ENCODE measurements at places on chromosomes 1 and 21. TPM values are rescaled to one million over a fixed set of nuclear protein-coding genes. Genes with fewer than 3 reads are reported as not detected.

Gene VANGL2
- 0.07 TPM for total RNA-seq

Gene ADAMTS5
- total RNA-seq = not detected

Gene RAB3B
- total RNA-seq = 0.13 TPM

Gene PATJ
- total RNA-seq = 10.3 TPM

Gene ARPC5
- 146 TPM for total RNA-seq

Gene RGS4
- not detected for total RNA-seq

Gene SH3BGR
- total RNA-seq = 5.8 TPM

Gene RAP1GAP
- 0.50 TPM for total RNA-seq

Gene MAP3K7CL
- 4.2 TPM for total RNA-seq

GRCh38 chr1:107541412-107541811 is 400.6 kb downstream of the NTNG1 start:
- H3K36me3 ChIP-seq = no peaks in the 10 kb centered on the region
- no peak for DNase-seq
- H3K4me3 ChIP-seq = no peak overlapping the region
- H3K27me3 ChIP-seq = no peaks in the 10 kb centered on the region
- no peaks in the 10 kb centered on the region for H3K4me1 ChIP-seq

GRCh38 chr1:5709461-5709975 is 282.7 kb downstream of the NPHP4 start:
- no peak overlapping the region for H3K4me3 ChIP-seq
- no peaks in the 10 kb centered on the region for H3K27me3 ChIP-seq
- DNase-seq = no peak
- no peak overlapping the region for H3K27ac ChIP-seq

DNA sequence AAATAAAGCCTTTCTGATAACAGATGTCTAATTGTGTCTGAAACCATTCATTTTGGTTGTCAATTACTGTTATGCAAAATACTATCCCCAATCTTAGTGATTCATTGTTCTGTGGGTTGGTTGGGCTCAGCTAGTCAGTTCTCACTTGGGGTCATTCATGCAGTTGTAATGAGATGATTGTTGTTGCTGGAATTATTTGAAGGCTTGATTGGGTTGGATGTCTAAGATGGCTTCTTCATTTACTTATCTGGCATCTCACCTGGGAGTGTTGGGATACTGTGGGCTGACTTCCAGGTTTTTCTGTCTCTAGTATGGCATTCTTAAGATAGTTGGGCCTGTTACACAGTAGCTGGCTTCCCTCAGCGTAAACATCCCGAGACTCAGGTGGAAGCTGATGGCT is 217.8 kb upstream of the B3GALT2 start:
- no peak overlapping the region for H3K27ac ChIP-seq
- DNase-seq = no peak
- peaks cover 10% of the 10 kb centered on the region for H3K4me1 ChIP-seq
- H3K27me3 ChIP-seq = no peaks in the 10 kb centered on the region

- H3K36me3 ChIP-seq = no peaks in the 10 kb centered on the region
- H3K4me1 ChIP-seq = peaks cover 18% of the 10 kb centered on the region
- H3K4me3 ChIP-seq = peak within 1 kb of the TSS; percentile 92
- peak within 1 kb of the TSS; percentile 61 for H3K27ac ChIP-seq
Measured at GRCh38 chr1:151146412-151147131, at the start of gene SEMA6C. SEMA6C (minus strand) TSS chr1:151146631; CDS start chr1:151142621, 4,010 bp downstream.

GRCh38 chr1:207620543-207620893 is 24.4 kb upstream of the CR1L start:
- H3K4me1 ChIP-seq = no peaks in the 10 kb centered on the region
- H3K4me3 ChIP-seq = no peak overlapping the region
- no peaks in the 10 kb centered on the region for H3K27me3 ChIP-seq

GRCh38 chr1:225280563-225280962 is 147.3 kb downstream of the LBR start:
- no peak for DNase-seq
- no peak overlapping the region for H3K4me3 ChIP-seq
- no peaks in the 10 kb centered on the region for H3K4me1 ChIP-seq
- H3K36me3 ChIP-seq = no peaks in the 10 kb centered on the region
- no peak overlapping the region for H3K27ac ChIP-seq
- no peaks in the 10 kb centered on the region for H3K27me3 ChIP-seq

GRCh38 chr1:244163861-244164510 is 112.9 kb downstream of the ZBTB18 start:
- H3K36me3 ChIP-seq = no peaks in the 10 kb centered on the region
- H3K4me3 ChIP-seq = no peak overlapping the region
- no peak for DNase-seq

- DNase-seq = no peak
- no peak overlapping the region for H3K4me3 ChIP-seq
- no peak overlapping the region for H3K27ac ChIP-seq
Measured at GRCh38 chr1:83996191-83996590, 2.7 kb downstream of the TTLL7 start.

DNA sequence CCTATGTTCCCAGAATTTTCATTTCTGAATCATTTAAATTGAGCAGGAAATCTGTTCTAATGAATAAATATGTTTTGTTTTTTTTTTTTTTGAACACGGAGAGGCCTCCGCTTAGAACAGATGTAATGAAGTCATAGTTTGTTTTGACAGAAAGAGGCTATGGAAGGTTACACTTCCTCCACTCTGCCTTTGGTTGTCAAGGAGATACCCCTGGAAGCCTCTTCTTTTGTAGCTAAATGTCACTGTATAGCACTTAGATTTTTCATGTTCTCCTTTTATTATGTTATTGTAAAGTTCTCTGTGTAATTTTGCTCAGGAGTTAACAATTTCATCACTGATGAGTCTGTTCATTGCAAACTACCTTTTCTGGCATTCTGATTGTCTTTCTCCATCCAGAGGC is 22.7 kb upstream of the GNG12 start:
- no peaks in the 10 kb centered on the region for H3K4me1 ChIP-seq
- DNase-seq = no peak
- H3K27ac ChIP-seq = no peak overlapping the region
- H3K27me3 ChIP-seq = no peaks in the 10 kb centered on the region
- H3K4me3 ChIP-seq = no peak overlapping the region

- peaks cover 19% of the 10 kb centered on the region for H3K27me3 ChIP-seq
- DNase-seq = no peak
Measured at GRCh38 chr1:47725000-47725473, 272.1 kb downstream of the TRABD2B start.

- H3K36me3 ChIP-seq = no peaks in the 10 kb centered on the region
- H3K4me3 ChIP-seq = no peak overlapping the region
- H3K27me3 ChIP-seq = no peaks in the 10 kb centered on the region
- no peak overlapping the region for H3K27ac ChIP-seq
- H3K4me1 ChIP-seq = peaks cover 19% of the 10 kb centered on the region
Measured at GRCh38 chr1:51621161-51621560, 4.3 kb downstream of the OSBPL9 start.

- H3K27ac ChIP-seq = no peak overlapping the region
- no peak overlapping the region for H3K4me3 ChIP-seq
- no peaks in the 10 kb centered on the region for H3K4me1 ChIP-seq
- H3K36me3 ChIP-seq = no peaks in the 10 kb centered on the region
- no peaks in the 10 kb centered on the region for H3K27me3 ChIP-seq
Measured at GRCh38 chr1:176566004-176566975, 103.3 kb downstream of the PAPPA2 start.

- DNase-seq = no peak
- H3K27me3 ChIP-seq = no peaks in the 10 kb centered on the region
- H3K4me1 ChIP-seq = no peaks in the 10 kb centered on the region
Measured at GRCh38 chr1:48645883-48646282, 130.8 kb downstream of the BEND5 start.

GRCh38 chr1:53620061-53620855 is 118.7 kb downstream of the GLIS1 start:
- no peak for DNase-seq
- H3K4me1 ChIP-seq = no peaks in the 10 kb centered on the region
- no peaks in the 10 kb centered on the region for H3K27me3 ChIP-seq
- H3K27ac ChIP-seq = no peak overlapping the region

GRCh38 chr1:187862506-187862905 is 1033.8 kb downstream of the PLA2G4A start:
- no peak overlapping the region for H3K27ac ChIP-seq
- H3K27me3 ChIP-seq = no peaks in the 10 kb centered on the region
- H3K36me3 ChIP-seq = no peaks in the 10 kb centered on the region

GRCh38 chr1:17028662-17029188 is 17.0 kb upstream of the ATP13A2 start:
- DNase-seq = no peak
- no peaks in the 10 kb centered on the region for H3K27me3 ChIP-seq
- H3K4me3 ChIP-seq = no peak overlapping the region
- peaks cover 54% of the 10 kb centered on the region for H3K36me3 ChIP-seq
- H3K27ac ChIP-seq = no peak overlapping the region
- no peaks in the 10 kb centered on the region for H3K4me1 ChIP-seq

DNA sequence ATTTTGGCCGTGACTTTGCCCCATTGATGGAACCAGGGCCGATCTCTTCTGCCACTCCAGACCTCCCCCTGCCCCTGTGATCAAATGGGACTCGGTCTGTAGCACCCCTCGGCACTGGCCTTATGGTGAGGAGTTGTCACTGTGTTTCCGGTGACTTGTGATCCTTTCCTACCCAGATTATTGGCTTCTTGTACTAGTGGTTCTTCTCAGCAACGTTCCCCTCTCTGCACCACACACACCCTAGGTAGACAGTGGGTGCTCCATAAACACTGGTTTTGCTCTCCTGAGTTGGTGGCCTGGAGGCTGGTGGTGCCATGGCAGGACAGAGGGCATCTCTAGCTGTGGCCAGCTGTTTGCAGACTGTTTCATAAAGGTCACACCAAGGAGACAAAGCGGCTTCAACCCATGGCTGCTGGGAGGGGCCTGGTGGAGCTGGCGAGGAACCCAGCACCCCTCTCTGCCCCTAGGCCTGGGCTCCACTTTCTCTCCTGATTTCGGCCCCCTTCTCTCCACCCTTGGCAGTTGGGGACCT is 50.7 kb downstream of the DHRS3 start:
- H3K4me3 ChIP-seq = no peak overlapping the region
- H3K36me3 ChIP-seq = peaks cover 8% of the 10 kb centered on the region
- H3K4me1 ChIP-seq = no peaks in the 10 kb centered on the region

GRCh38 chr21:14554948-14555347 is 8.8 kb upstream of the SAMSN1 start:
- no peaks in the 10 kb centered on the region for H3K36me3 ChIP-seq
- no peaks in the 10 kb centered on the region for H3K27me3 ChIP-seq

DNA sequence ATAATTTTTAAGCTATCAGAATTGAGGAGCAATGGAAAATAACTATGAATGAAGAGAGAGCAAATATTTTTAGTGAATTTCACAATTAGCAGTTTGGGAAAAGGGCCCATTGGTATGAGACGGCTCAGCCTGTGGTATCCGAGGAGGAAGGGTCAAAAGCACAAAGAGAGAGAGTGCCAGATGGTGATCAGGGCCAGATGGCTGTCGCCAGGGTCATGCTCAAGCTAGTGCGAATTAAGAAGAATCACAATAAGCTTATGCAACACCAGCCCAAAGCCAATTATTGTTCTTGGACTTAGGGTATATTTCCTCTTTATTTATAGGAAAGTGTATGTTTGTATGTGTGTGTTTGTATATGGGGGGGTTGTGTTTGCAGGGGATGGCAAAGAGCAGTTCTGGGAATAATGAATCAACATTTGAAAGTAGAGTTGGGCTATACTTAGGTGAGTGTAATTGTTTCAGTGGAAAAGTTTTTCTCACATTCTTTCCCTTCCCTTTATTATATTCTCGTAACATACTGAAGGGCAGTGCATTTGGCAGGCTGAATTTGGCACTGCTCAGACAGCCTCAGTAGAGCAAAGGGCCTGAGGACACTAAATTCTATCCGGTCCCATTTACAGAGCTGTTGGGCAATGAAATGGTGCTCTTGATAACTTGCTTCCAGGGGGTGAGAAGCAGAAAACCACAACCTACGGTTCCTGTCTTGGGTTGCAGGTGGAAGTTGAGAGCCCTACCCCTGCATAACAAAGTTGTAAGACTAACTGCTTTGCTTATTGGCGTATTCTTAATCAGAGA is 19.5 kb upstream of the DDR2 start:
- no peak overlapping the region for H3K27ac ChIP-seq
- no peaks in the 10 kb centered on the region for H3K4me1 ChIP-seq
- no peak for DNase-seq
- no peaks in the 10 kb centered on the region for H3K27me3 ChIP-seq

- no peaks in the 10 kb centered on the region for H3K4me1 ChIP-seq
- no peak overlapping the region for H3K27ac ChIP-seq
- H3K27me3 ChIP-seq = no peaks in the 10 kb centered on the region
- no peak overlapping the region for H3K4me3 ChIP-seq
- no peaks in the 10 kb centered on the region for H3K36me3 ChIP-seq
- DNase-seq = no peak
Measured at GRCh38 chr1:76492752-76493430, 374.4 kb upstream of the ST6GALNAC5 start.

GRCh38 chr1:222557148-222557547 is 9.2 kb upstream of the HHIPL2 start:
- no peak overlapping the region for H3K4me3 ChIP-seq
- H3K27me3 ChIP-seq = no peaks in the 10 kb centered on the region
- no peak overlapping the region for H3K27ac ChIP-seq
- no peak for DNase-seq

DNA sequence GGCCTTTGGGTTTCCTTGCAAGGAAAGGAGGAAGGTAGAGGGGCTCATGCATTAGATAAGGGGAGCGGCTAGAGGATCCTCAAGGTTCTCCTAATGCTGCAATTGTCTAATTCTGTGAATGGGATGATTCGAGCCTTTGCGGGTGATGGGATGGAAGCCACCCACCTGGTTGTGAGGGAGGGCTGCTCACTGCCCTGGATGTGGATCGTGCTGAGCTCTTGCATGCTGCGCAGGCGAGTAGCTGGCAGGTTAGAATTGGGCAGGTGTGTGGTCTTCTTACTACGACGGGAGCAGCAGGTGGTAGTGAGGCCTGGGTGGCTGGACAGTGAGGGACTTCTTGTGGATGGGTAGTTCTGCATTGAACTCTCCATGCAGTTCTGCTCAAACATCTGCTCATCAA is 21.2 kb downstream of the DDX20 start:
- DNase-seq = no peak
- no peaks in the 10 kb centered on the region for H3K27me3 ChIP-seq
- H3K4me3 ChIP-seq = no peak overlapping the region
- no peaks in the 10 kb centered on the region for H3K36me3 ChIP-seq
- H3K4me1 ChIP-seq = no peaks in the 10 kb centered on the region

- no peaks in the 10 kb centered on the region for H3K36me3 ChIP-seq
- peak; percentile 56 for DNase-seq
- H3K4me1 ChIP-seq = peaks cover 18% of the 10 kb centered on the region
- peaks cover 10% of the 10 kb centered on the region for H3K27me3 ChIP-seq
- H3K27ac ChIP-seq = no peak overlapping the region
Measured at GRCh38 chr1:26164036-26164860, 4.5 kb downstream of the C1orf232 start.

GRCh38 chr1:228336308-228337030 is 70.2 kb downstream of the TRIM11 start:
- H3K27me3 ChIP-seq = no peaks in the 10 kb centered on the region
- H3K4me3 ChIP-seq = no peak overlapping the region
- no peaks in the 10 kb centered on the region for H3K4me1 ChIP-seq
- DNase-seq = no peak
- no peaks in the 10 kb centered on the region for H3K36me3 ChIP-seq

GRCh38 chr1:244863491-244864252 is 671 bp downstream of the HNRNPU start:
- peak overlapping the region; percentile 87 for H3K4me3 ChIP-seq
- H3K27ac ChIP-seq = peak overlapping the region; percentile 94
- no peaks in the 10 kb centered on the region for H3K27me3 ChIP-seq

All from CD8-positive, alpha-beta memory T cell (primary cell).